Ovary (tissue), 10 donors: ENCODE measurements at places on chromosomes 2 and 18.

DNA sequence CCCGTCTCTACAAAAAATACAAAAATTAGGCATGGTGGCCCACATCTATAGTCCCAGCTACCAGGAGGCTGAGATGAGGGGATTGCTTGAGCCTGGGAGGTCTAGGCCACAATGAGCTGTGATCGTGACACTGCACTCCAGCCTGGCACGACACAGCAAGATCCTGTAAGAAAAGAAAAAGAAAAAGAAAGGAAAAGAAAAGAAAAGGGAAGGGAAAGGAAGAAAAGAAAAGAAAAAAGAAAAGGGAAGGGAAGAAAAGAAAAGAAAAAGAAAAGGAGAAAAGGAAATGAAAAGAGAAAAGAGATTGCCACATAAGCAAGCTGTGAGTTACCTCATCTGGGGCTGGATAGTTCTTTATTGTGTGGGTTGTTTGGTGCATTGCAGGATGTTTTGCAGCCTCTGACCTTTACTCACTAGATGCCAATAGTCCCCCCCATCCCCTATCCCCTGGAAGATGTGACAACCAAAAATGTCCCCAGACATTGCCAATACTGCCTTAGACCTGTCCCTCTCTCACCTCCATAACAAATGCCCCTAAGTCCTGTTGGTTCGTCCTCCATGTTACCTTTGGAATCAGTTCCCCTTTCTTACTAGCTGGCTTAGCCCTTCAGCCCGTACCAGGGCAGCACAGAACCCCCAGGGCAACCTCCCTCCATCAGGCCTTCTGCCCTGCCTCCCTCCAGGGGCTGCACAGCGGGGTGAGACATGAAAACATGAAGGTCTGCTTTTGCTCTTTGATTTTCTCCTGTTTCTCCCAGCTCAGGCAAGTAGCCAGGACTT, 8.9 kb downstream of the ASPRV1 start:
- DNase-seq, result no peak

DNA sequence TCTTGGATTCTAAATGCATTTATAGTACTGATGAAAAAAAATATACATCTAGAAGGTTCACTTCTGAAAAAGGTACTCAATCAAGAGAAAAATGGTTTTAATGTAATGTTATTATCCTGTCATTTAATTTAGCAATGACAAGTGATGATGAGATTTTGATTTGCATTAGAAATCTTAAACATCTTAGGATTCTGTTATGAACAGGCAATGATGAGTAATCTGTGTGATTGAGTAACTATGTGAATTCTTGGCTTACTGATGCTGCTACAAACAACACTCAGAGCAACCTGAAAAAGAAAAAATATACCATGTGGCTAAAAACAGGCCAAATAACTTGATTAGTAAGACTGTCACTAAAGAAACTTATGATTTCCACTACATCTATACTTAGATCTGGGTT, 30.1 kb downstream of the RBKS start:
- no peak for DNase-seq

DNA sequence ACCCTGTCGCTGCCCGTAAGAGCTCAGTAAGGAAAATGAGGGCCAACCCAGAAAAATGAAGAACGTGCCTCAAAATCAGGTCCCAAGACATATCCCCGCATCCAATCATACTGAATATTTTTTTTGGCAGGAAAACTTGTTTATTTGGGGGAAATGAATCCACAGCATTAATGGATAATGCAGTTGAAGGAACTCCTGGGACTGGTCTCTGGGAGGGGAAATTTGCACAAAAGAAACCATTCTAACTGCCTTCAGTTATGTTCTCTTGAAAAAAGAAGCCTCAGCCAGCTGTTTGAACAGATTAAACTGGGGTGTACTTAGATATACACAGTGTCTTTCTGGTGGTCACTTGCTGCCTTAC, 61.3 kb downstream of the SPRED2 start:
- DNase-seq, result no peak

DNA sequence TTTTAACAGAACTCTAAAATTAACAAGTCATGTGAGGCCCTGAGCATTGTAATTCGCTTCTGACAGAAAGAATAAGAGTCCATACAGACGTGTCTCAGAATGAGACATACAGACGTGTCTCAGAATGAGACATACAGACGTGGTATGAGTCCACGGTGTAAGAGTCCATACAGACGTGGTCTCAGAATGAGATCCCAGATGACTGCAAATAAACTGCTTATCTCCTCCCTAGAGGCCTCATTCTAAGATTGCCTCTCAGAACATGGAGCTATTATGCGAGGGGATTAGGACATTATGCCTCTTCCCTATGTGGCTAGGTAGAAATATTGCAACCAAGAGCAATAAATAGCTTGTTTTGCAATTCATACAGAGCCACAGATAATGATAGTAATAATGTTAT, 63.9 kb downstream of the NEB start:
- no peak for DNase-seq
